ENCODE measurements at places on chromosomes 3 and 15.
A peak's percentile ranks its signal among the peaks of the same experiment; 100 is the strongest.

- DNase-seq, result no peak
These were observed 59.9 kb downstream of the FAM43A start for GRCh38 chr3:194745422-194746184.

DNA sequence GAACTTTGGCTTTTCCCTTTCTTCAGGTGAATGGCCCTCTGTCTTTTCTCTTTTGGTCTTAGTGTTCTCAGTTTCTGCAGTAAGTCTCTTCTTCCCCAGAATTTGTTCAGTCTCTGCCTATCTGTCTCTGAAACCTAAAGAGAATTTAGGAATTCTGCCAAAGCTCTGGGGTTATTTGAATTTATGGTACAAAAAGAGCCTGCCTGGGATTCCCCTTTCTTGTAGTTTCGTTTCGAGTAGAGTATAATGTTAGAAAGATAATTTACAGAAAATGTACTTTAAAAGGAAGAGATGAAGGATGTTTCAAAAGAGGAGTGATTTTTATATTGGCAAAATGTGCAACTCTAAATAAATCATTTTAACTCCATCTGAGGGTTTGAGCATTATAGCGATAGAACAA is 247.4 kb upstream of the SATB1 start:
- no peak for DNase-seq

GRCh38 chr3:167940241-167940640 is 155.5 kb downstream of the GOLIM4 start:
- no peak for DNase-seq

DNA sequence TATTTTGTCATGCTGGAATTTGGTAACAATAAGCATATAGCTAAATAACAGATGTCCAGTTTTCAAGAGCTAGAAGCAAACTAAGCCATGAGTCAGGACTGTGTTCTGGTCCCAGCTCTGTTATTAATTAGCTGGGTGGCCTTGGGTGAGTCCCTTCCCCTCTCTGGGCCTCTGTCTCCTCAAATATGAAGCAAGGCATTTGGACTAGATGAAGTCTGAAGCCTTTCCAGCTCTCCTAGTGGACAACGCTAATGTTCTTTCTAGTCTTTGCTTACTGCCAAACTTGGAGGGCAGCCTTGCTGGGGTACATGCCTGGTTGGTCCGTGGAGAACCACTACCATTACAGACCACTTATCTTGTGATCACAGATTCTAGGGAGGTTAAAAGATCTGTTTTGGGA is 127.6 kb downstream of the DUT start:
- DNase-seq, result no peak

DNA sequence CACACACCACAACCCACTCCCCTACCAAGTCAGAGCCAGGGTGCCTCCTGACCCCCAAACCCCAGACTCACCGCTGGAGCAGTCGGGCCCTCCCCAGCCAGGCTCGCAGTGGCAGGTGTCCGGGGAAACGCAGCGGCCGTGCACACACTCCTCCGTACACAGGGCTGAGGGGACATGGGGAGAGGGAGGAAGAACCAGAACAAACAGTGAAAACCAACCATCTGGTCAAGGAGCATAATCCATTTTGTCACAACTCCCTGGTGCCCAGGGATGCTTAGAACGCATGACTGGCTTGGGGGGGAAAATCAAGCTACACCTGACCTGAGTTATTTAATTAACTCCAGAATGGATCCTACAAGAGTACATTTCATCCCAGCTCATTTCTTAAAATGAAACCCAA is 159.2 kb downstream of the MEGF11 start:
- DNase-seq, result no peak

DNA sequence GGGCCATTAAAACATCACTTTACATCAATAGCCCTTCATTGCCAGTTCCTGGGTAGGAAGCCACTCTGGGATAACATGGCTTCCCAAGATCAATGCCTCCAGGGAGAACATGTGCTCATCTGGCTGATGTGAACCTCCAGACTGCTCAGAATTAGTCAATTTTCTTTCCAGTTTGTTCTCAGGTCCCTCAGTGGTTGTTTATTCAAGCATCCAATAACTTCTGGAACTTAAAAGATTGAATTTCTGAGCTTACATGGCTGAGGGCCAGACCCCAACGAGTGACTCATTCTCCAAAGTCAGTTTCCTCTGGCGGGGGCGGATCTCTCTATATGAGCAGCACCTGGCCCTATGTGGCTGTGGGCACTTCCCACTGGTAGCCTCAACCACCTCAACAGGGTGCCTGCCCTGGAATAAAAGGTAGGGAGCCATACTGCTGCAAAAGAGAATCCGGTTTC is 34.0 kb downstream of the LYZL4 start:
- DNase-seq, result peak; percentile 60

DNA sequence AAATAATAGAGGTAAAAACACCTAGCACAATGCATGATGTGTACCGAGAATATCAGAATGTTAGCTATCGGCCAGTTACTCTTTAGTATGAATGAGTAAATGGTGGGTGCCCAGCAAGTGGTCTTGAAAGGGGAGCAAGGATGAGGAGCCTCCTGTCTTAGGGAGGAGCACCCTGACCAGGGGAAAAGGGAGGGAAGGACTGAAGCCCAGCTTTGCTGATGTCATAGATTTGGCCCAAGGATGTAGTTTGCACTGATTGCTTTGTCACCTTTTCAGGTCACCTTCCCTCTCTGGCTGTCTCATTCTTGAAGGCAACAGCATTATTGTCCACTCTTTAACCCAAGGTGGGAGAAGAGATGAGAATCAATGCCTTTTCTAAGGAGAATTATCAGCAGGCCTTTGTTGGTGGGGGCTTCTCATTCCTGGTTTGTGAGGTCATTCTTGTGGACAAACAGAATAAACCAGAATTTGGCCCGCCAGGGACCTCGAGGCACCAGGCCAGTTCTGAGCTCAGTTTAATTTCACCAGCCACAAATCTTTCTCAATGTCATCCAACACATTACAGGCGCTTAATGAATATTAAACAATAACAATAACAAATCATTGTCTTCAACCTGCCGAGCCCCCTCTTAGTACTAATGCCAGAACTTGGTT is 231.3 kb downstream of the VPS13C start:
- no peak for DNase-seq

- no peak for DNase-seq
These were observed 36.8 kb downstream of the CHRNA7 start for GRCh38 chr15:32067115-32067514.

- DNase-seq, result no peak
These were observed 21.1 kb downstream of the IL1RAP start for GRCh38 chr3:190534986-190535385.
